ENCODE measurements at places on chromosomes 3 and 15.
A peak's percentile ranks its signal among the peaks of the same experiment; 100 is the strongest.

DNA sequence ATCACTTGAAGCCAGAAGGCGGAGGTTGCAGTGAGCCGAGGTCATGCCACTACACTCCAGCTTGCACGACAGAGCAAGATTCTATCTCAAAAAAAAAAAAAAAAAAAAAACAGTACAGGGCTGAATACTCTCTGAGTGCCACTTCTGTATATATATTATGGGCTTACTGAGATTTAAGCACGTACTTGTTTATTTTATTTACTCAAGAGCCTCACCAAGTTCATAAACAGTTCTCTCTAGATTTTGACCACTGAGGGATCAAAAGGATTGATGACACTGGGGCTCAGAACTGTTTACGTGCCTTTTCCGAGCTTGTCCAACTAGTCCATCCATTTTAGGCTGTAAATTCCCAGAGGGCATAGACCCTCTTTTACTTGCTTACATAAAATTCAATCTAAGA, 81.5 kb downstream of the FRMD4B start:
- no peak for DNase-seq

- no peak for DNase-seq
These were observed 45.2 kb downstream of the CDAN1 start for GRCh38 chr15:42691770-42692169.

- no peak for DNase-seq
These were observed 153.8 kb downstream of the SEMA6D start for GRCh38 chr15:47870956-47871625.

DNA sequence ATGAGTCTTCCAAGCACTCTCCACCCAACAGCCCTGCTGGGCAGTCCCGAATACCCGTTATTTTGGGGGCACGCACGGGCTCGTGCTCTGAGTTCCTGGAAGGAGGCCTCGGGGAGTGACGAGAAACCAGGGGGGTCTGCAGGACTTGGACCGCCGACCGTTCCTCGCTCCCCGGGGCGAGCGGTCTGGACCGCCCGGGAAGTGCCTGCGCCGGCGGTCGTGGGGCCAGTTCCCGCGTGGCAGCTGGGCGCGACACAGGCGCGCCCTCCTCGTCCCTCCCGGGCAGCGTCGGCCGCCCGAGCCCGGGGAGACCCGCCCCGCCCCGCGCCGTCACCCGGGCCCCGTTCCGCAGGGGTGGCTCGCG, 387 bp downstream of the GNB4 start:
- peak; percentile 6 for DNase-seq

GRCh38 chr3:98808071-98808470, 44.9 kb downstream of the ST3GAL6 start:
- no peak for DNase-seq

- DNase-seq, result no peak
These were observed 96.1 kb downstream of the RSRC1 start for GRCh38 chr3:158205994-158206393.

Measured in prostate gland (tissue), 2 donors.